ENCODE measurements at places on chromosomes 12 and 14.

GRCh38 chr12:89880690-89881350 lies 172.2 kb upstream of the ATP2B1 start:
- DNase-seq: no peak

- no peak for DNase-seq
These were observed at the start of gene RARG for GRCh38 chr12:53231921-53232645. Gene RARG, minus strand, starts transcription at chr12:53232209. Its CDS starts 4,664 bp downstream, at chr12:53227545.

GRCh38 chr14:32407130-32407529 lies 78.0 kb downstream of the AKAP6 start:
- no peak for DNase-seq

GRCh38 chr12:69610729-69611128 lies at the start of gene LRRC10:
Gene LRRC10, minus strand, starts transcription at chr12:69610907. Its CDS starts 69 bp downstream, at chr12:69610838.
- DNase-seq: no peak

- DNase-seq: no peak
These were observed 3.4 kb upstream of the GLRX5 start for GRCh38 chr14:95531473-95531872.

- DNase-seq: no peak
These were observed 52.5 kb downstream of the KIAA0586 start for GRCh38 chr14:58479975-58480374.

DNA sequence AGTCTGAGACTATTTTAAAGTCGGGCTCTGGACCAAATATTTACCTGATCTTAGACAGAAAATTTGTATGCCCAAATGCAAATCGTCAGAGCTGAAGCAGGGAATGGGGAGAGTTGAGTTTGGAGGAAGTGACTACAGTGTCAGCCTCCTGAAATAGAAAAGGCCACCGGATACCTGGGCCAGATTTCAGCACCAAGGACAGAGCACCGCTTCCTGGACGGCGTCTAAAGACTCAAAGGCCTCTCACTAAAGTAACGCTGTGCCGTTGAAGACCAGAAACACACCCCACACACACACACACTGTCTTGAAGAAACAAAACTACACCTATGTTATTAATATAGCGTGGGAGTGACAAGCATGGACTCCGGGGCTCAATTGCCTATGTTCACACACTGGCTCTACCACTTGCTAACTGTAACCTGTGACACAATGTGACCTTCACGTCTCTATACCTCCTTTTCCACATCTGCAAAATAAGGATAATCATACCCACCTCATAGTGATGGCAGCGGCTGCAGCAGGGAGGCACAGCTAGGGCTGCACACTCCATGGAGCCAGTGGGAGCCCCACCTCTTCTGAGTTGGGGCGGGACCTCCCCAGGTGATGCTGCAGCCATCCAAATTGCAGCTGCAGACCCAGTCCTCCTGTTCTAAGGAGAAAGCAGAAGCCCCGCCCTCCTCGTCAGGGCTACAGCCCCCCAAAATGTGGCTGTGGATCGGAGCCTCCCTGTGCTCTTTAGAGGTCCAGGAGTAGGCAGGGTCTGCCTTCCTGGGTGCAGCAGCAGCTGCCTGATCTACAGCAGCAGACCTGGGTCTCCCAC lies 35.6 kb downstream of the KRT76 start:
- peak; percentile 8 for DNase-seq

DNA sequence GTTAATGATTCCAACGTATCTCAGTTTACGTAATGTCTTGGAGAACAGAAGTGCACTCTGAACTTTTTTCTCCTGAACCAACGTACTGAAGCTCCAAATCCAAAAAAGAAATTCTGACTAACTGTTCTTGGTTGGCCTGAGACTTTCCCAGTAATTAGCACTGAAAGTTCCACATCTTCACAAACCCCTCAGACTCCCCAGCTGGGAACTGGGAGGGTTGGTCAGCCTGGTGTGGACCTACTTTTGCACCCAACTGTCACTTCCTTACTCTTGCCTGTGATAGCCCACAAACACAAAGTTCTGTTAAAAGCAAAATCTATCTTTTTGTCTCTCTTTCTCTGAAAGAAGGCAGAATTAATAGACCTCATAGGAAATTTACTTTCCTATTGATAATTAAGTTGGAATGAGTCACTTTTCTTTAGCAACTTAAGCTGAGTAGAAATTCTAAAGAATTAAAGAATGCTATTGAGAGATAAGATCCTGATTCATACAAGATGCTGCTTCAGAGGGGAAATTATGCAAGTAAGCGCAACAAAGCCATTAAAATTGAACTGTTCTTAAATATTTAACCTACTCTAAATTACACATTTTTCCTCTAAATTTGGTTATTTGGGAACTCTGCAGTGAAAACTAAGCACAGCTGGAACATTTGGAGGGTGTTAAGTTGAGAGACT lies 155.0 kb downstream of the EPS8 start:
- DNase-seq: no peak

Data from stimulated activated CD4-positive, alpha-beta T cell treated with anti-CD3 and anti-CD28 coated beads, Interleukin-1b, Interleukin-23, amount 100 ng/mL, for 1 hour (primary cell).